ENCODE measurements at places on chromosomes 2 and 18.

- no peak for DNase-seq
These were observed 3.6 kb downstream of the HJURP start for GRCh38 chr2:233850745-233851144.

DNA sequence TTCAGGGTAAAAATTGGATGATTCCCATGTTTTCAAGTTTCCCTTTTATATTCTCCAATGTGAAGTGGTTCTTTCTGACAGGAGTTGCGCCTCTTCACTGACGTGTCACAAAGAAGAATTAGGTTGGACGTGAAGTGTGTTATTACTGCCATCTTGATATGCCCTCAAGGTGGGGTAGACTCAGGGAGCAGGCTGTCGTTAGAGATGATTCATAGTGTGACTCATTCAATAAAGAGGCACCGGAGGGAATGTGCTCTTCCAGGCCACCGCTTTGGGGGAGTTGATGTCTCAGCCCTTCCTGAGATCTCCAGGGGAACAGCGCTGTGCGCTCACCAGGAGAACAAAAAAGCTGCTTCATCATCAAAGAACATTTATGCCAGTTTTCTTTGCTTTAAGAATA lies 3.6 kb upstream of the DGKD start:
- no peak for DNase-seq

- DNase-seq: peak; percentile 40
These were observed 180.4 kb downstream of the MBD5 start for GRCh38 chr2:148201075-148202004.

- DNase-seq: no peak
These were observed 10.2 kb downstream of the LRRFIP1 start for GRCh38 chr2:237637429-237638135.

GRCh38 chr2:183034806-183035205 lies 3.5 kb downstream of the NCKAP1 start:
- no peak for DNase-seq

DNA sequence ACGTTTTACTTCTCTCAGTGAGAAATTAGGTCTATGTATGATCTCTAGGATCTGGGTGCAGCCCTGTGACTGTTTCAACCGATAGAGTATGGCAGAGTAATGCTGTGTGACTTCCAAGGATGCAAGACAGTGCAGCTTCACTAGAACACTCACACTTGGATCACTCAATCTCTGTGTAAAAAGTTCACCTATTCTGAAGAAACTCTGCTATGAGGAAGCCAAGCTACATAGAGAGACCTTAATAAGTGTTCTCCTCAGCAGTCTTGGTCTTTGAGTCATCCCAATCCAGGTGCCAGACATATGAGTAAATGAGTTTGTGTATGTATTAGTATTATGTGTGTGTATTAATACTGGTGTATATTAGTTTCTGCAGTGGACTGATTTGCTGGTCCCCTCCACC lies 335.0 kb downstream of the NR4A2 start:
- DNase-seq: no peak

- no peak for DNase-seq
These were observed 5.2 kb downstream of the EML6 start for GRCh38 chr2:54728669-54729120.

DNA sequence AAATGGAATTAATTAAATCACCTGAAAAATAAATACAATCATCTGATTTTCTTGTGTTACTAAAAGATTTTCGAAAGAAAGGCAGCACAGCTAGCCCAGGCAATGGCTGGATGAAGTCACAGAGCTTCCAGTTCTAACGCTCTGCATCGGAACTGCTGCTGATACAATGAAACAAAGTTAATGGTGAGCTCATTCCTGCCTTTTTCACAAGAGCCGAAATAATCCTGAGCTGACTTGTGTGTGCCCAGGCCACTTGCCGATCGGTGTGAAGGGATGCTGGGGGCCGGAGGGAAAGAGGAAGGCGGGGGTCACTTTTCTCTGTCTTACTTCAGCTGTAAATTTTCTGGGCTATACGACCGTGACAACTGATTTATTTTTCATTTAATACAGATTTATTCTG lies 149.5 kb downstream of the INO80D start:
- DNase-seq: no peak

GRCh38 chr2:86337244-86337835 lies at the start of gene REEP1:
TSS of gene REEP1 (minus strand) at chr2:86337626. CDS start at chr2:86337510, 116 bp downstream.
- DNase-seq: peak; percentile 20

DNA sequence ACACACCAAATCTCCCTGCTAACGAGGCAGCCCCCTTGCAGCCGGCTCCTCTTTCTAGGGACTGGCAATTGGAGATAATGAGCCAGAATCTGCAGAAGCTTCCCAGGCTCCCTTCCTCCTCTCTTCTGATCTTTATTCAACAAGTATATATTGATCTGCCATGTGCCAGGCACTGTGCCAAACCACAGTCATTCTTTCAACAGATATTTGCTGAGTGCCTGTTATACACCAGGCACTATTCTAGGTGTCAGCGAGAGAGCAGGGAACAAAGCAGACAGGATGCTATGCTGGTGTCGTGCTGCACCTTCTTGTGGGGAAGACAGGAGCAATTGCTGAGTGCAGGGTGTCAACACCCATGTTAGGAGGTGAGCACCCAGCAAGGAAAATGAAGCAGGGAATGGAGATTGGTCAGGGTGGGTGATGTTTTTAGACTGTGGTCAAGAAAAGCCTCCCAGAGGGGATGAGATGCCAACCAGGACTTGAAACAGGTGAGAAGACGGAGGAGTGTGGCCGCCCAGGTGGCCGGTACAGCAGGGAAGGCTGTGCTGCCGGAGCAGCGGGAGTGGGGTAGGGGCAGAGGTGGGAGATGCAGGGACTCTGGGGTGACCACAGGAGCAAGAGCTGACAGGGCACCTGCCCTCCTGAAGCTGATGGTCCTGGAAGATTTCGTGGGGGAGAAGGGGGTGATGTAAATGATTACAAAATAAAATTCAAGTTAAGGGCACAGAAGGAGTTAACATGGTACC lies 307.6 kb upstream of the RAB12 start:
- no peak for DNase-seq

DNA sequence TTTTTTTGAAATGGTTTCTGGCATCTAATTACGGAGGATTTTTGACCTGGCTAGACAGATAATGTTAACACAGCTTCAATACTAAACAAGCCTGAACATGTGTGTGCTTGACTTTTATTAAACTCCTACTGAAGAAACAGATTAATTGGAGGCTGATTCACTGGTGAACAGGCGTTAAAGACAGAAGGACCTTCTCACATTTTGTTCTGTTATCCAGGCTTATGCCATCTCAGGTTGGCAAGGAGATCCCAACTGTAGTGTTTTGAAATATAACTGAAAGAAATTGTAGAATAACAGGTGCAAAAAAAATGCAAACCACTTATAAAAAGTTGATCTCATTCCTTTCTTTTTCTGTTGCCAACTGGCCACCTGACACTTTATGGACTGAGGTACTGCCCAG lies 269.6 kb downstream of the ARHGAP15 start:
- no peak for DNase-seq

GRCh38 chr2:232977438-232977971 lies 35.6 kb downstream of the NGEF start:
- no peak for DNase-seq

GRCh38 chr18:25780105-25780504 lies 310.3 kb downstream of the SS18 start:
- DNase-seq: no peak

GRCh38 chr2:162915858-162916257 lies 77.3 kb upstream of the KCNH7 start:
- no peak for DNase-seq

GRCh38 chr2:206225435-206226232 lies 48.8 kb upstream of the ZDBF2 start:
- no peak for DNase-seq

DNA sequence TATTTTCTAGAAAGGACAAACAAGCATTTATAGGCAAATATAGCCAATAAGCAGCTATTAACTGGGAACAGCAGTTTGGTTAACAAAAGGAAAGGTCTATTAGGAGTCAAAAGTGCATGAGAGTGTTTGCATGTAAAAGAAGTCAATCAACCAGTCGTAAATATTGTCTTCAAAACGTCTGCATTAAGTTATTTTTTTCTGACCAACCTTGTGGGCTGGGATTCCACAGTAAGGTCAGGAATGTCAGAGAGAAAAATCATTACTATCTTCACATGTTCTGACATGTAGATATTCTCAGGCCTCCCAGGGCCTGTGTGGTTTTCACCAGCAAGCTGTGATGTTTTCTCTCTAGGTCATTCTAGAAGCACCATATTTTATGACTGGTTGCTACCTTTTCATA lies 922.5 kb downstream of the SUCLG1 start:
- DNase-seq: no peak

DNA sequence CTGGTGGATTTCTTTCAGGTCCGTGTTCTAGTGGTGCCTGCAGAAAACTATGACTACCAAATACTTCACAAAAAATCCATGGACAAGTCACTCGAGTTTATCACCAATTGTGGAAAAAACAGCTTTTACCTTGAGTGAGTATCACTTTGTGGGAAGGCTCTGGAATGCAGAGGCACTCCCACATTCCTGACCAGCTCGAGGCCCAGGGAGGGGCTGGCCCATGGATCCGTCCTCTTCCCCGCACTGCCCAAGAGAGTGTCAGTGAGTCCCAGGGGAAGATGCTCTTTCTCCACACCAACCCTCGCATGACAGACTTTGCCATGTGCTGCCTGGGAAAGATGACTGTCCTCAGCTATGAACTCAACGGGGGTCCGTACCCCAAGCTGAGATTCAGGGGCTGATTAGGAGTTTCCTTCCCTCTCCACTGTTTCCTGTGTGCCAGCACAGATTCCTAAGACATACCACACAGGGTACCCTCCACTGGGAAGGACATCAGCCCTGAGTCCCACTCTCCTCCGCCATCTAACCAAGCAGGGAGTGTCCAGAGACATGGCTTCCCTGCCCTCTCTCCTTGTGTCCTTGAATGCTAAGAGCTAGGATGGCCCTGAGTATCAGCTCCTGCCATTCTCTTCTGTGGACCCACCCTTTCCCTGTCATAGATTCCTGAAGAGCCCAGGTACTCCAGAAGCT lies 155.9 kb downstream of the LAMA3 start:
- DNase-seq: no peak

GRCh38 chr2:225465827-225466226 lies 66.3 kb downstream of the NYAP2 start:
- DNase-seq: no peak

- DNase-seq: no peak
These were observed 273.6 kb downstream of the SCG2 start for GRCh38 chr2:223328578-223328977.

- DNase-seq: no peak
These were observed 128.4 kb downstream of the IKZF2 start for GRCh38 chr2:213022987-213023386.

- no peak for DNase-seq
These were observed 118.2 kb downstream of the VWC2L start for GRCh38 chr2:214529021-214529420.

DNA sequence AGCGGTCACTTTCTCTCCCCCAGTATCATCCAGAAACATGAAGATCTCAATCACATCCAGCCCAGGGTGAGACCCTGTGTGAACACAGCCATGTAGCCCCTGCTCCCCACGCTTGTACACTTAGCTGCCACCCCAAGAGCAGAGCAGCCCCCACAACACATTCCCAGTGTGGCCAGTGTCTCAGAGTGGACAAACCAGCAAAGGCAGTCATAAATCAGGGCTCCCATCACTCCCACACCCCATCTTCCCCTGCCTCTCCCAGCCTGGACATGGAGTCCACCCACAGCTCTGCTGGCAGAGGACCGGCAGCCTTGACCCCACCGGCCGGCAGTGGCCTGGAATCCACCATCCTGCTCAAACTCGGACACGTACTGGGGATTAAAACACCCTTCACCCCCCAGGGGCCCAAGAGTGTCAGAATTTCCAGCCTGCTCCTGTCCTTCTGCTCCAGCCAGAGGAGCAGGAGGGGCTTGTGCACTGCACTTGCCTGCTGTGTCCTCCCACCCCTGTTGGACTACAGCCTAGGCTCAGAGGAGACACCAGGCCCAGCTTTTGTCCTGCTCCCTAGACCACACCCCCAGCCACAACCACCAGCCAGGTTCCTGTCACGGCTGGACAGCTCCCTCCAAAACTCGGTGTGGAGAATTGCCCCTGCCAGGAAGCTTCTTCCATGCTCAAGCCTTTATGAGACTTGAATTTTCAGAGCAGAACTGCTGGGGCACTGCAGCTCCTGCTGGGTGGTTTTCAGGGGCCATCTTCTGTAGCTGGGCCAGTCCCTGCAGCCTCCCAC lies 206.1 kb downstream of the SMAD2 start:
- DNase-seq: no peak

- no peak for DNase-seq
These were observed 34.2 kb downstream of the PLCL1 start for GRCh38 chr2:197838579-197838978.

GRCh38 chr2:152336854-152337510 lies 2.0 kb downstream of the FMNL2 start:
- DNase-seq: no peak

DNA sequence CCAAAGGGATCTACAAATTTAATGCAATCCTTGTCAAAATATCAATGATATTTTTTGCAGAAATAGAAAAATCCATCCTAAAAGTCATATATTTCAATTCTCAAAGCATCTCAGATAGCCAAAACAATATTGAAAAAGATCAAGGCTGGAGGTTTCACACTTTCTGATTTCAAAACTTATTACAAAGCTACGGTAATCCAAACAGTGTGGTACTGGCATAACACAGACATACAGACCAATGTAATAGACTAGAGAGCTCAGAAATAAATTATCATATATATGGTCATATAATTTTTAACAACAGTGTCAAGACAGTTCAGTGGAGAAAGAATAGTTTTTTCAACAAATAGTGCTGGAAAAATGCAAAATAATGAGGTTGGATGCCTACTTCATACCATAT lies 40.3 kb upstream of the PROKR1 start:
- DNase-seq: no peak

- no peak for DNase-seq
These were observed 4.3 kb upstream of the ZNF236 start for GRCh38 chr18:76817888-76818611.

DNA sequence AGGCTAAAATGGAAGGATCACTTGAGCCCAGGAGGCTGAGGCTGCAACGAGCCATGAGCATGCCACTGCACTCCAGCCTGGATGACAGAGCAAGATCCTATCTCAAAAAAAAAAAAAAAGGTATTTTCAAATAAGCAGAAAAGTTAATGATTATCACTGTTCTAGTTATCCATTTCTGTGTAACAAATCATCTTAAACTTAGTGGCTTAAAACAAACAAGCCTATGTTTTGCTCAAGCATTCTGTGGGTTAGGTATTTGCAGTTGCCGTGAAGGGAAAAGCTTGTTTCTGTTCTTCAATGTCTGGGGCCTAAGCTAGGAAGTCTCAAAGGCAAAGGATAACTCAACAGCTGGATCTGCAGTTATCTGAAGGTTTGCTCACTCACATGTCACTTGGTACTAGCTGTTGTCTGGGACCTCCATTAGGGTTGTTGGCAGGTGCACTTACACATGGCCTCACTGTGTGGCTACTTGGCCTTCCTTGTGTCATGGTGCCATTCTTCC lies 14.1 kb downstream of the MFF start:
- no peak for DNase-seq

- DNase-seq: no peak
These were observed 17.2 kb upstream of the KLF7 start for GRCh38 chr2:207182911-207183310.

- DNase-seq: no peak
These were observed 54.2 kb upstream of the ASB18 start for GRCh38 chr2:236318401-236318800.

GRCh38 chr2:17506736-17507616 lies 11.3 kb downstream of the RAD51AP2 start:
- no peak for DNase-seq

GRCh38 chr2:152425765-152426727 lies 91.1 kb downstream of the FMNL2 start:
- no peak for DNase-seq

All from activated T-cell treated with anti-CD3 and anti-CD28 coated beads for 48 hours (primary cell).